Neural crest cell (in vitro differentiated cells): ENCODE measurements at places on chromosomes 2 and 18.

DNA sequence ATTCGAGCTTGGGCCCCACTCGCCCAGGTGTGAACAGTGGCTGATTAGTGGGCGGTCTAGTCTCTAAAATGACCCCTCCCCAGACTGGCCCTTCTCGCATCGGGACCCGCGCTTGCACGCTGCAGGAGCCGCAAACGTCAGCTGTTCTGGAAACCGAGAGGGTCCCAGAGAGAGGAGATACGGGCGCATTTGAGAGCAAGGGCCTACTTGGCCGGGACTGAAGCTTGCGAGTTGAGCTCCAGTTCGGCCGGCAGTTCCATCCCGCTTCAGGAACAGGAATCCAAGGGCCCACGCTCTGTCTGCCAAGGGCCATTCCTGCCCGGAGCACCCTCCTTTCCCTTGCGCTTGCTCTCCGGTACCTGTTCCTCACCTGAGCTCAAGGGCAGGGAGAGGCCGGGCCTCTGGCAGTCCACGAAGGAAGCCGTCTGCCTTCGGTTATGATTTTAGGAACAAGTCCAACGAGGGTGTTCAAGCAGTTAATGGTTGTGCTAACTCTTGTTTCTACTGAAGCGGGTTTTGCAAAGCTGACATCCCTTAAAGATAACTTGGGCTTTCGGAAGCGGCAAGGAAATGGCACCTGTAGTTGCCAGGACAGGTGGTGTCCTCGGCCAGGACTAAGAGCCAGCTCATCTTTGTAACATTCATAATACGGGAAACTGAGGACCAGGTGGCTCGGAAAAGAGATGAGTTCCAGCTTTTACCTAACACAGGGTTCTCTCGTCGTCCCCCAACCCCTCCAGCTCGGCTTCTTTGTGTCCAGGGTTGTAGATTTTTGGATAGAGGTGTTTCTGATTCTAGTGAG lies 3.9 kb upstream of the DLX1 start:
- H3K4me1 ChIP-seq = peaks cover 46% of the 10 kb centered on the region
- peaks cover 96% of the 10 kb centered on the region for H3K27me3 ChIP-seq
- peak; percentile 14 for DNase-seq
- H3K4me3 ChIP-seq = peak overlapping the region; percentile 99

DNA sequence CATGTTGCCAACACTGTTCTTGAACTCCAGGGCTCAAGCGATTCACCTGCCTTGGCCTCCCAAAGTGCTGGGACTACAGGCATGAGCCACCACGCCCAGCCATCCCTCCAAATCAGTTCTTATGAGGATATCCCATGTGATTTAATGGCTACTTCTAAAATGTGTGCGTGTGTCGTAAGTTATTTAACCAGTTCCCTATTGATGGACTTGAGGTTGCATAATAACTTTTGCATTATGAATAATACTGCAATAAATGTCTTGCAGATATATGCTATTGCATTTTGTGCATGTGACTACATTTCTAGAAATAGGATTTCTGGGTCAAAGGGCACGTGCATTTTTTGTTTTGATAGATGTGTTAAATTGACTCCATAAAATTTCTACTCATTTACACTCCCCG lies 19.0 kb downstream of the DIPK1C start:
- H3K36me3 ChIP-seq = no peaks in the 10 kb centered on the region
- H3K4me1 ChIP-seq = no peaks in the 10 kb centered on the region
- H3K27me3 ChIP-seq = peaks cover 2% of the 10 kb centered on the region
- H3K27ac ChIP-seq = no peak overlapping the region
- H3K4me3 ChIP-seq = no peak overlapping the region

GRCh38 chr2:216692636-216693413 lies 2.5 kb downstream of the IGFBP5 start:
- no peaks in the 10 kb centered on the region for H3K27me3 ChIP-seq
- H3K36me3 ChIP-seq = no peaks in the 10 kb centered on the region
- H3K4me3 ChIP-seq = peak overlapping the region; percentile 91
- peaks cover 51% of the 10 kb centered on the region for H3K4me1 ChIP-seq
- peak; percentile 84 for DNase-seq

DNA sequence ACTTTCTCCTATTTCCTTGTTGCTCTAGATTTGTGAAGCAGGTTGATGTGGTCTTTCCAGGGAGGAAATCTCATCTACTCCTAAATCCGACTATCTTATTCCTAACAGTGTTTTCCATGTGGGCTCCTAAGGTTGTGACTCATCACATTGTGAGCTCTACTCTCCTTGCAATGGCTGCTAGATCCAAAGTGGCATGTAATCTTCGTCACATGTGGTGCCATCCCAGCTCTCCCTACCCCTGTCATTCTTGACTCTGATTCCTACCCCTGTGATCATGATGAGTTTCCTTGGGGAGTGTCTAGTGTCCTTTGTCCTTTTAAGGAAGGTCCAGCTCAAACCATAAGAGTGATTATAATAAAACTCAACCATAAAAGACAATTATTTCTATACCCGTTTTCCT lies 47.3 kb upstream of the GULP1 start:
- H3K27me3 ChIP-seq = no peaks in the 10 kb centered on the region
- DNase-seq = no peak
- no peaks in the 10 kb centered on the region for H3K4me1 ChIP-seq
- H3K4me3 ChIP-seq = no peak overlapping the region

- no peaks in the 10 kb centered on the region for H3K36me3 ChIP-seq
- no peak overlapping the region for H3K4me3 ChIP-seq
- peaks cover 7% of the 10 kb centered on the region for H3K4me1 ChIP-seq
- no peak overlapping the region for H3K27ac ChIP-seq
- no peak for DNase-seq
- no peaks in the 10 kb centered on the region for H3K27me3 ChIP-seq
Observed at GRCh38 chr2:109525836-109526235, 87.9 kb downstream of the SEPTIN10 start.

DNA sequence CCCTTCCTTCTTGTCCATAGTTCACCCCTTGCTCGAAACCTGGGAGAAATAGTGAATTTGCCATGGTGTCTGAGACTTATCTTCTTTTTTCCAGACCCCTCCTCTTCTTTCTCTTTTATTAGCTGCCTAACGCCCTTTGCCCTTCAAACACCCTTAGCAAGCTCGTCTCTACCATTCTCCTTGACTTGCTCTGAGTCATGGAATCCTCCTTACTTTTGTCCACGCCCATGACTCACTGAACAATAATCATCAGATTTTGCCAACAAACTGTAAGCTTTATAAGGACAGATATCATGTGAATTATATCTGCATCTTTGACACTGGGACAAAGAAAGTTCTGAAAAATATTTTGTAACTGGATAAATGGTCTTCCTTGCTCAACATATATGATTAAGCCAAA lies 67.1 kb upstream of the CNTNAP5 start:
- H3K4me1 ChIP-seq = no peaks in the 10 kb centered on the region
- H3K4me3 ChIP-seq = no peak overlapping the region
- no peak overlapping the region for H3K27ac ChIP-seq
- H3K36me3 ChIP-seq = no peaks in the 10 kb centered on the region
- DNase-seq = no peak

DNA sequence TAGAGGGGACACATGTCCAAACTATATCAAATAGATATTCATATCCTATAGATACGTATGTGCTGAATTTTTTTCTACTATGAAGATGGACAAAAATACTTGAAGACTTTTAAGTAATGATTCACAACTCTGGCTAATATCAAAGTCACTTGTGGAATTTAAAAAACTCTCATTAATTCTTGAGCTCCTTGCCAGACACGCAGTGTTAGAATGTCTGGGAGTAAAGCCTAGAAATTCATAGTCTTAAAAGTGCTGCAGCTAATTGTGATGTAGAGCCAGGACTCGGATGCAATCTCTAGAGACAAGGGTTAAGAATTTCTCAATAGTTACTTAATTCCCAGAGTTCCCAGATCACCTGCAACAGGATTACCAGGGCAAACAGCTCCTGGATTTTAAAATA lies 107.4 kb downstream of the ARL6IP6 start:
- no peak overlapping the region for H3K4me3 ChIP-seq
- H3K27me3 ChIP-seq = no peaks in the 10 kb centered on the region
- DNase-seq = no peak

DNA sequence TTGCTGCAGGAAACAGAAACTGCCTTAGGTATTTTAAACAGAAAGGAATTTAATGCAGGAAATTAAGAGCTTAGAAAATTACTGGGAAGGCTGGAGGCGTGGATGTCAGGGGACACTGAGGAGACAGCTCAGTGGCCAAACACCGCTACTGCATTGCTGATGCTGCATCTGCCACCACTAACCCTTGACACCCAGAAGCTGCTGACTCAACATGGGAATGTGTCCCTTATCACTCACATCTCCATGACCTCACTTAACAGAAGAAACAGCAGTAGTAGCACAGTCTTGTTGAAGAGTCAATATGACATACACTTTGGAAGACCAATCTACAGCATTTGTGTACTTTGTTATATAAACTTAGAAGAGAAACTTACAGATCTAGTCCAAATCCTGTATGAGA lies 906.1 kb downstream of the SLC4A3 start:
- H3K4me3 ChIP-seq = no peak overlapping the region
- H3K36me3 ChIP-seq = peaks cover 4% of the 10 kb centered on the region
- no peaks in the 10 kb centered on the region for H3K4me1 ChIP-seq
- H3K27me3 ChIP-seq = no peaks in the 10 kb centered on the region

DNA sequence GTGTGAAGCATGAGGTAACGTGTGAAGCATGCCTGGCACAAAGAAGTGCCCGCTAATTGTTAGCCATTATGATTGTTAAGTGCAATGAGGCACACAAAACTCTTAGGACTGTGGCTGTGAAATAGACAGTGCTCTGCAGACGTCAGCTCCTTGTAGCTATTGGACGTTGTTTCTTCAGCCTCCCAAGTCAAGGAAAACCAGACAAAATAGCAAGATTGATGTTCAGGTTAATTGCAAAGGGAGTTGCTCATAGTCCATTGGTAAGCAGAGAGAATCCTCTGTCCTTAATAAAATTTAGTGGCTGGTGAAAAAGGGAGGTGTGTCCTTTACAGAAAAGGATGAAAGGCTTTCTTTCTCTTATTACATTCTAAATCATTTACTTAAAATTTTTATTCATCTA lies 54.6 kb upstream of the MBP start:
- H3K4me3 ChIP-seq = no peak overlapping the region
- H3K4me1 ChIP-seq = no peaks in the 10 kb centered on the region
- peaks cover 7% of the 10 kb centered on the region for H3K27me3 ChIP-seq
- DNase-seq = no peak
- H3K27ac ChIP-seq = no peak overlapping the region

DNA sequence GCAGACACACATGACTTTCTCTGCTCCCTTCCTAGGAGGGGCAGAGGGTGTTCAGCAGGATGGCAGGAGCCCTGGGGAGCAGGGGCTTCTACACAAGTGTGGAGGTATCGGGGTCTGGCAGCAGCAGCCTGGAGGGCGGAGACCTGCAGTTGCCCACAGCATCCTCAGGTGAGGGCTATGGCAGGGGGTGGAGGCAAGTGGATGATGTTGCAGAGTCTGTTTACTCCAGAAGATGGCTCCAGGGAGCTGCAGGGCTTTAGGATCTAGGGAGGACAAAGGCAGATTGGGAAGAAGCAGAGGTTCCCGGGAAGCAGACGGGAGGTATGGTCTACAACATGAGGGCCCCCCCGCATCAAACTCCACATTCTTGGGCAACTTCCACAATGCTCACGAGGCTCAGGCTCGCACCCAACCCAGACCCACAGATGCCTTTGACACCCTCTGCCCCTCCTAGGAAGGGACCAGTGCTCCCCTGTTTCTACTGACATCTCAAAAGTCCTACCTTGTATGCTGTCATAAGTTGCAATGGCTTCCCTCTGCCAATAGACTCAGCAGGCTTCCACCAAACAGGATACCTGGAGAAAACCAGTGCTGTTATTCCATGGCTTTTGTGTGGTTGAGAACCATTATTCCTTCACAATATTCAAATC lies 12.0 kb upstream of the ATP6V1C2 start:
- H3K27me3 ChIP-seq = peaks cover 67% of the 10 kb centered on the region
- no peak overlapping the region for H3K27ac ChIP-seq
- no peaks in the 10 kb centered on the region for H3K36me3 ChIP-seq
- H3K4me1 ChIP-seq = peaks cover 4% of the 10 kb centered on the region
- no peak for DNase-seq

GRCh38 chr2:143051465-143051864 lies 77.8 kb upstream of the ARHGAP15 start:
- H3K4me1 ChIP-seq = no peaks in the 10 kb centered on the region
- H3K27me3 ChIP-seq = no peaks in the 10 kb centered on the region
- H3K27ac ChIP-seq = no peak overlapping the region
- H3K36me3 ChIP-seq = peaks cover 3% of the 10 kb centered on the region
- no peak for DNase-seq
- H3K4me3 ChIP-seq = no peak overlapping the region

- H3K4me3 ChIP-seq = no peak overlapping the region
- DNase-seq = no peak
- H3K27me3 ChIP-seq = no peaks in the 10 kb centered on the region
- H3K36me3 ChIP-seq = peaks cover 17% of the 10 kb centered on the region
- H3K4me1 ChIP-seq = peaks cover 16% of the 10 kb centered on the region
Observed at GRCh38 chr18:36772241-36772723, 56.5 kb downstream of the TPGS2 start.

DNA sequence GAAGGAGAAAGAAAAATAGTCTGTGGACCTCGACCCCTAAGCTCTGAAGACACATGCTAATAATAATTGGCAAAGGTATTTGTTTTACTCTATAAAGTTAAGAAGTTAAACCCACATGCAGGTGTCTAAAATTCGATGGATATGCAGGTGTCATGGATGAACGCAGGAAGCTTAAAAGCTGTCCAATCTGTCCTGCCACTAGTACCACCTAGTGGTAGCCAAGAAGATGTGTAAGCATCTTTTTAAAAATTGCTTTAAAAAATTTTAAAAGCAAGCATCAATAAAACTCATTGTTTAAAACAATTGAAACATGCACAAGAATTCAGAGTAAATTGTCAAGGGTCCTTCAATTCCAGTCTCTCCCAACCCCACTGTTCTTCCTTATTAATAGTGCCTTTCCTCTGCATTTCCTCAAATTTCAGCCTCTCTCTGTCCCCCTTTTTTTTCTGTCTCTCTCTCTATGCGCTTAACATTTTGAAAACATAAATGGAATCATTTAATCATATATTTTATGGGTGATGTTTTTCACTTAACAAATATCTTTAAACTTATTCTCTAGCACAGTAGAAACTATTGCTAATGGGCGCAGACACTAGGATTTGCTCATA lies 30.6 kb upstream of the PPP3R1 start:
- no peaks in the 10 kb centered on the region for H3K36me3 ChIP-seq
- H3K27ac ChIP-seq = no peak overlapping the region

- no peak for DNase-seq
- peak overlapping the region; percentile 67 for H3K27ac ChIP-seq
- H3K4me3 ChIP-seq = no peak overlapping the region
- no peaks in the 10 kb centered on the region for H3K27me3 ChIP-seq
- no peaks in the 10 kb centered on the region for H3K4me1 ChIP-seq
Observed at GRCh38 chr2:127053731-127054603, 53.0 kb downstream of the BIN1 start.

GRCh38 chr2:25112113-25112512 lies 56.3 kb downstream of the POMC start:
- no peak overlapping the region for H3K4me3 ChIP-seq
- H3K36me3 ChIP-seq = peaks cover 10% of the 10 kb centered on the region
- H3K4me1 ChIP-seq = peaks cover 19% of the 10 kb centered on the region
- peak overlapping the region; percentile 71 for H3K27ac ChIP-seq
- no peaks in the 10 kb centered on the region for H3K27me3 ChIP-seq

GRCh38 chr2:104752504-104752903 lies 101.4 kb upstream of the POU3F3 start:
- H3K4me1 ChIP-seq = peaks cover 26% of the 10 kb centered on the region
- no peak for DNase-seq
- no peak overlapping the region for H3K27ac ChIP-seq
- H3K36me3 ChIP-seq = no peaks in the 10 kb centered on the region
- H3K4me3 ChIP-seq = no peak overlapping the region
